Bronchus fibroblast of lung (primary cell): ENCODE measurements at places on chromosomes 6 and 20. TPM values are rescaled to one million over a fixed set of nuclear protein-coding genes. Genes with fewer than 3 reads are reported as not detected.

BACH2 gene
- total RNA-seq = 0.89 and 2.0 TPM in 2 replicates

TLDC2 gene
- total RNA-seq = 0.15 and 0.34 TPM in 2 replicates

PRL gene
- total RNA-seq = not detected in 2 replicates

PRDM13 gene
- total RNA-seq = under 0.01 TPM in 1 of 2 replicates, not detected in the other

SLC24A3 gene
- total RNA-seq = under 0.01 TPM in 1 of 2 replicates, not detected in the other
